NCI-H446 treated with DMSO at 0.1 percent for 48 hours (cell line): ENCODE measurements at places on chromosomes 1 and 21.

- DNase-seq: no peak
These were observed 42.5 kb downstream of the LRRC8D start for GRCh38 chr1:89863165-89863830.

- DNase-seq: no peak
These were observed 62.0 kb upstream of the LPGAT1 start for GRCh38 chr1:211892577-211892976.

DNA sequence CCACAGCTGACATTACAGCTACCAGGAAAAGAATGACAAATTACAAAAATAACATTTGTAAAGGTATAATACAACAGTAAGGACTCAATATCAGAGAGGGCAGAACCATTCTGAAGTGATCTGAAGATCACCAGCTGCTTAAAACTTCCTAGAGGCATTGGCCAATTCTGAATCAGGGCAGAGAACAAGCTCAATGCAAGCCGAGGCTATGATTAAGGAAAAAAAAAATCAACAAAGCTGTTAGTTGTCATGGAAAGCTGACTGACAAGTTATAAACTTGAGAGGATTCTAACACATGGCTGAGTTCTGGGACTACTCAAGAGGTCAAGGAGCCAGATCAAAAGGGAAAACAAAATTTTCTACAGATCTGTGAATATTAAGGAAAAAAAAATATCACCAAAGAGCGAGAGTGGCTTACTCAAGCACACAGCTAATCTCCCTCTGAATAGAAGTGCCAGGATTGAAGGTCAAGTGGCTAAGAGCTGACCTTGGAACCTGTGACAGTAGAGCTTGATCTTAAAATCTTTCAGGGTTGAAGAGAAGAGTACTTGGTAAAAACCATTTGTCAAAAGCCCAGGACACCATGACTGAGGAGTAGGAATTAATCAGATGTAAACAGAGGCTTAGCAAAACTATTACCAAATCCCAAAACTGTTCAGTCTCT is 383.4 kb downstream of the USP25 start:
- DNase-seq: peak; percentile 13

- DNase-seq: no peak
These were observed at the start of gene ESPN for GRCh38 chr1:6424619-6425593. Gene ESPN (plus strand): TSS chr1:6424776. CDS start chr1:6424956, 180 bp downstream.

- no peak for DNase-seq
These were observed 11.5 kb downstream of the CD58 start for GRCh38 chr1:116559304-116559761.

DNA sequence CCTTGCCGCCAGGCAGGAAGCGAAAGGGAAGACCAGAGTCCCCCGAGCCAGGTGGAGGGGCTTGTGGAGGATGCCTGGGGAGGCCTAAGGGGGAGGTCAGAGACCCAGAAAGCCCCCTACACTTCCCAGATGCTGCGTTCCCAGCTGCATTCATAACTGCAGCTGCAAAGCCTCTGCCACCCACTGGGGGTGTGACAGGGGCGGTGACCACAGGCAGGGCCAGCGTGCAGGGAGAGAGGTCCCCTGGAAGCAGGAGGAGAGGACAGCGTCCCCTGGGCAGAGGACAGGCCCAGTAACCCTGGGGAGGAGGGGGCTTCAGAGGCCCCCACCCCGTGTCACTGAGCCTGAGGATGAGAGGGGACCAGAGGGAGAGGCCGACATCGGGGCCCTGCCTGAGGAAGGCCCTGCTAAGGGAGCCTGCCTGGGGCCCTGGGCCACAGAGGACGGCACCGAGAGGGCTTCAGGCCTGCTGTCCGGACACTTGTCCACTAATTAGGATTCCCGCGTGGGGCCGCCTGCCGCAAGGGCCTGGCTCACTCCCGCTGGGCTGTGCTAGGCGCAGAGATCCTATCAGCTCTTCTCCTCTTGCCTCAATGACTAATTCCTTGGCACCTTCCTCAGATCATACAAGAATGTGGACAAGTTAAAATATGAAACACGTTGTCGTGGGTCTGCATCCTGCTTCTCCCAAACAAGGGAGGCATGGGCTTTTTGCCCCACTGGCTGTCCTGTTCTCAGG is 49.1 kb upstream of the CCDC27 start:
- no peak for DNase-seq

- DNase-seq: no peak
These were observed 250.6 kb downstream of the PRDM2 start for GRCh38 chr1:13950637-13951036.

GRCh38 chr1:23471473-23472075 is 12.4 kb downstream of the ASAP3 start:
- no peak for DNase-seq

GRCh38 chr1:228347181-228347580 is 59.5 kb downstream of the TRIM11 start:
- DNase-seq: no peak

DNA sequence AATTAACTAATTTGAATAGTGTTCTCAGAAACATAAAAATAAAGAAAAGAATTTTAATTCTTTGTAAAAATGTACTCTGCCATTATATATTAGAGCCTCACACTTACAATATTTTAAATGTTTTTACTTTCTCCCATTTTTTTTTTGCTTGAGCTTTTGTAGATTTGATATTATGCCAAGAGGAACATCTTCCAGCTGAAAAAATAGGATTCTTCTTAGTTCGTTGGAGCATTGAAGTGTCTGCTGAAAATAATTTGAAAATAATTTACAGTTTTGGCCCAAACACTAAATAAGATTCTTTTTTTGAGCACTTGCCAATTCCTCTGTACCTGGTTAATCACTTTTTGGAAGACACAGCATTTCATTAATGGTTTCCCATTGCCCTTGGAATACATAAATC is 175.0 kb upstream of the COL11A1 start:
- DNase-seq: peak; percentile 97

DNA sequence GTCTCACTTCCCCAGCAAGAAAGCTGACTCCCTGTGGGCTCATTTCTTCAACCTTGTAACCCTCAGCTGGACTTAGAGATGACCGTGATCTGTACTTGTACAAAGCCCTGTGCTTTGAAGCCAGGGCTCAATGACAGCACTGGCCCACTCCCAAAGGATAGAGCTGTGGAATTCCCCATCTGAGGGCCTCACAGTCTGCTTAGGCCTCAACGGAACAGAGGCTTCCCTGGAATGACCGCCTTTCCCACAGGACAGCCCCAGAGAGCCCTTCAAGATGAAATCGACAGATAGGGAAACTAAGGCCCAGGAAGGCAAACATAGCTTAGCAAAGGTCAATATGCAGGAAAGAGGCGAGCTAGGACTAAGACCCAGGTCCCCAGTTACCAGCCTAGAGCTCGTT is 11.5 kb downstream of the SLC9A1 start:
- DNase-seq: no peak

- DNase-seq: no peak
These were observed 34.1 kb upstream of the C1orf21 start for GRCh38 chr1:184352776-184353175.

- peak; percentile 54 for DNase-seq
These were observed at the start of gene NTRK1 for GRCh38 chr1:156860628-156861423. Gene NTRK1 (plus strand): TSS chr1:156860865. CDS start chr1:156860935, 70 bp downstream.

- DNase-seq: no peak
These were observed 700 bp downstream of the PIGV start for GRCh38 chr1:26788515-26788785.

- DNase-seq: no peak
These were observed 29.1 kb downstream of the IGFN1 start for GRCh38 chr1:201219481-201220387.

GRCh38 chr1:29544406-29544805 is 308.1 kb downstream of the PTPRU start:
- DNase-seq: no peak

- DNase-seq: no peak
These were observed 39.6 kb downstream of the FRRS1 start for GRCh38 chr1:99726818-99727217.

GRCh38 chr21:36636016-36636415 is 62.9 kb upstream of the SIM2 start:
- no peak for DNase-seq

GRCh38 chr1:201888282-201889089 is at the start of gene SHISA4:
Gene SHISA4 (plus strand): TSS chr1:201888898. CDS start chr1:201888995, 97 bp downstream.
- no peak for DNase-seq

- no peak for DNase-seq
These were observed 2.1 kb upstream of the FCRLB start for GRCh38 chr1:161719325-161719611.

DNA sequence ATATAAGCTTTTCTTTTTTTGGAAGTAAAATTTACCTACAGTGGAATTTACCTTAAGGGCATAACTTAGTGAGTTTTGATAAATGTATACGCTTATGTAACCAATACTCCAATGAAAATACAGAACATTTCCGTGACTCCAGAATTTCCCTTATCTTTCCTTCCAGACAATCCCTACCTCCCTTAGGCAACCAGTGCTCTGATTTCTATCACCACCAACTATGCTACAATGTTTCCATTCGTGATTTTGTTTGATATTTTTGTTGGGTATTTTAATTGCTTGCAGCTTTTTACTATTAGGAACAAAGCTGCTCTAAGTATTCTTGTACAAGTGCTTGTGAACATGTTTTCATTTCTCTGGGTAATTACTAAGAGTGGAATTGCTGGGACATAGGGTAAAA is 14.6 kb downstream of the IFT25 start:
- DNase-seq: no peak
